ENCODE measurements at places on chromosomes 2 and 18. TPM values are rescaled to one million over a fixed set of nuclear protein-coding genes. Genes with fewer than 3 reads are reported as not detected.

DNA sequence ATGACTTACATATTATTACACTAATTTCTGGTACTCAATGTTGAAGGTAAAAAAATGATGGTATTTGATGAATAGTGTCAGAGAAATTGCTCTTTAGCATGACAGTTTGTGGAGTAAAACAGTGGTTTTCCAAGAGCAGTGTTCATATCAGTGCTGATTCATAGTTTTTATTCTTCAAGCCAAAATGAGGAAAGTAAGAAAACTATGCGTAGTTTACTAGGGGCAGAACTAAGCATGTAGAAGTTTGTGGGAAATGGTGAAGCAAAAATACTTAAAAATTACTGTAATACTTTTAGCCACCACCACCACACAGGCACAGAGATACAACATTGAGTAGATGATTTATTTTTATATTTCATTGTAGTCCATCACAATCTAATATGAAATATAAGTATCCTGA is 137.3 kb downstream of the ZNF804A start:
- DNase-seq = no peak

MRO gene
- total RNA-seq = not detected

- peak; percentile 50 for DNase-seq
These were observed 26.6 kb upstream of the NOTO start for GRCh38 chr2:73175663-73176204.

GRCh38 chr2:14756981-14757657 is 124.6 kb downstream of the LRATD1 start:
- DNase-seq = peak; percentile 85

DNA sequence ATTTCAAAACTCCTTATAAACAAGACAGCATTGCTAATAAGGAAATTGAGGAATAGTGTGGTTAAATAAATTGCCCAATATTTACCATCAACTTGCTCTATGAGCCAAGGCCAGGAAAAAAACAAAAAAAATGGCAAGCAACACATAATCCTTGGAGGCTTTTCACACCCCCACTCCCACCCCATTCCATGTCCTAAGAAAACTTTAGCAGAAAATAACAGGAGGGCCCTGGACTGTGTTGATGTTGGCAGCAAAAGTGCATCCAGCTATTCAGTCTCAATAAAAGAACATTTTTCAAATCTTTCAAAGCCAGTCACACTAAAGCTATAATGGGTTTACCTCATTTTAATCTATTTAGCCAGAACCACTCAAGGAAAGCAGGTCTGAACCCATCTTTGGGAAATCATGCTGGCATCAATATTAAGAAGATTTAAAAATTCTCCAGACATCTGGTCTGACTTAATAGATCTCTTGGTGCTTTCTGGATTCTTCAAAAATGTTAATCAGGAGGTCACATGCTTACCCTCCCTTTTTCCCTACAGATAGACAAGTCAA is 34.6 kb upstream of the STK17B start:
- no peak for DNase-seq

DNA sequence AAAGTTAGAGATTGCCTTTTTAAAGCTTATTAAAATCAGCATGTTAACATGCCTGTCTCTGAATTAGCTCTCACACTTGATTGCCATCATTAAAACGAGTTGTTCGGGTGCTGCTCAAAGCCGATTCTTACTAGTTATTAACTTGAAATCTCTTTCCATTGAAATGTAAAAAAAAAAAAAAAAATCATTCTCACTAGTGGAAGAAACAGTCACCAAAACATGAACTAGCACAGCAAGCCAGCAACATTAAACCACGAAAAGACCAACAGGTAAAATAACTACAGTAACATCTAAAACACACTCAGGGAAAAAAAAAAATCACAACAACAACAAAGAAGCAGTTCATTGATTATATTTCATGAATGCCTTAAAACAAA is 264.5 kb downstream of the MEIS1 start:
- DNase-seq = no peak

NIFK gene
- total RNA-seq = 45.4 TPM

GPAT2 gene
- total RNA-seq = not detected

MTX2 gene
- total RNA-seq = 29.8 TPM

- no peak for DNase-seq
These were observed 1452.2 kb upstream of the ACVR2A start for GRCh38 chr2:146392631-146393030.

DNA sequence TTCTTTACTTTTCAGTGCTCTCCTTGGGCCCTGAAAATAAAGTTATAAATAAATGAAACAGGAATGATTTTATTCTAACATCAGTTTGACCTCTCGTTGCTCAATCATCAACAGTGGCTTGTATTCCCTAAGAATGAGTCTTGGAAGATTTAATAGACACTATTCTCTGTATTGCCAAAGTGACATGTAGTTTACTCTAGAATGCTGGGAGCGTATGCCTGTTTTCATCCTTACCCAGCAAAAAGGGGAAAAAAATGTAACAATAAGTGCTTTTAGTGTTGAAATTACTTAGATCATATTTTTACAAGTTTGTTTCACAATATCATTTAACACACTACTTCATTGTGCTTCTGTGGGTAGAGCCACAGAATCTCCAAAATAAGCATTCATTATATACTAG is 240.6 kb upstream of the CWC22 start:
- no peak for DNase-seq

- DNase-seq = no peak
These were observed 44.8 kb downstream of the RMP24 start for GRCh38 chr18:36017232-36017631.

DNA sequence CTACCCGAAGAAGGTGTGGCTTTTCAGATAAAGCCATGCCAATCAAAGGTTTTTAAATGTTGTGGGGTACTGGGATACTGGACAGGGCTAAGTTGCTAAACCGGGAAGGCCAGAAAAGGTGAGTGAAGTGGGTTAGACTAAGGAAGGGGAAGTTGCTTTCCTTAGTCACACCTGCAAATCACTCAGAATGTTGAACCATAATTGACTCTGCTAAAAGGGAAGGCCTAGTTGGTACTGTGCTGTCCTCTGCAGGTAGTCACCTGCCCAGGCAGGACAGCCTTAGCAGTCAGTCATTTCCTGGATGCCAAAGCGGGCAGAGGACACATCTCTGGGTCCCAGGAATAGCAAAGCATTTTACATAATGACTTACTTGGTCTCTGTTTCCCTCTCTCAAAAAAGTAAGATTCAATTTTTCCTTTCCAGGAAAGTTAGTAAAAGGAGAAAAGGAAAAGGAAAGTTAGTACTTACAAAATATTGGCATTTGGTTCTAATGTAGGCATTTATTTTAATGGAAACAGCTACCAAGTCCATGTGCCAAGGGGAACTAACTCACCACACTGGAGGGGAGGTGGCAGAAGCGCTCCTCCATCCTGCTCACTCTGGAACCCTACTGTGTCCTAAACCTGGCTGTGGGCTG is 60.3 kb downstream of the RFTN2 start:
- no peak for DNase-seq

VWA3B gene
- total RNA-seq = not detected

GRCh38 chr2:59567151-59567550 is 986.3 kb downstream of the BCL11A start:
- DNase-seq = no peak

GLI2 gene
- total RNA-seq = 0.76 TPM

DNA sequence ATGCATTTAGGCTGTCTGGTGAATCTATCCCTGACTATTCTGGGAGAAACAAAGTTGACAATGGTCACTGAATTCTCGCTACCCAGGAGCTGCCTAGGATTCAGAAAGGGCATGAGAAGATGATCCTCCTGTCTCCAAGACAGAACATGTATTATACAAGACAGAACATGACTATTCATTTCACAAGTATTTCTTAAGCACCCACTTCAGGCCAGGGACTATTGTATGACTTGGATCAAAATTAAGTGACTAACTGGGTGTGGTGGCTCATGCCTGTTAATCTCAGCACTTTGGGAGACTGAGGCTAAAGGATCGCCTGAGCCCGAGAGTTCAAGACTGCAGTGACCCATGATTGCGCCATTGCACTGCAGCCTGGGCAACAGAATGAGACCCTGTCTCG is 235.8 kb upstream of the RAB12 start:
- no peak for DNase-seq

- DNase-seq = no peak
These were observed 61.7 kb downstream of the HS1BP3 start for GRCh38 chr2:20588918-20589871.

SERPINB13 gene
- not detected for total RNA-seq

SOX11 gene
- total RNA-seq = not detected

- peak; percentile 65 for DNase-seq
These were observed 28.9 kb upstream of the SEMA4C start for GRCh38 chr2:96898641-96899412.

ANKRD62 gene
- total RNA-seq = not detected

NT5DC4 gene
- total RNA-seq = not detected

RAD51AP2 gene
- total RNA-seq = not detected

IL1A gene
- 0.22 TPM for total RNA-seq

GRCh38 chr2:122480501-122481243 is 725.2 kb downstream of the TSN start:
- DNase-seq = no peak

DNA sequence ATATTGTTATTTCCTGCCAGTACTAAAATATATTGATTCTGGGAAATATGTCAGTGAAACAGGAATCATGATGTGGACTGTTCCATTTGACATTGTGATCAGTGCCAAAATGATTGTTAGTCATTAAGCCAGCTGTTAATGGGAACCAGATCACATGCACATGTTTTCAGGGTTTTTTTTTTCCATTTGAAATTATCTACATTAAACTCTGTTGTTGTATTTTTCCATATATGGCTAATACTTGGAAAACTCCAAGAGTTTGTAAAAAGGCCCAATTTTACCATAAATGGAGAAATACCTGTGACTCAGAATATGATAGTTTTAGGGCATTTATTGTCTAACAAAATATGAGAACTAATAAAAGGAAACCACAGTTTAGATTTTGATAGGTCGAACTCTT is 13.4 kb downstream of the ITGAV start:
- DNase-seq = peak; percentile 32

DNA sequence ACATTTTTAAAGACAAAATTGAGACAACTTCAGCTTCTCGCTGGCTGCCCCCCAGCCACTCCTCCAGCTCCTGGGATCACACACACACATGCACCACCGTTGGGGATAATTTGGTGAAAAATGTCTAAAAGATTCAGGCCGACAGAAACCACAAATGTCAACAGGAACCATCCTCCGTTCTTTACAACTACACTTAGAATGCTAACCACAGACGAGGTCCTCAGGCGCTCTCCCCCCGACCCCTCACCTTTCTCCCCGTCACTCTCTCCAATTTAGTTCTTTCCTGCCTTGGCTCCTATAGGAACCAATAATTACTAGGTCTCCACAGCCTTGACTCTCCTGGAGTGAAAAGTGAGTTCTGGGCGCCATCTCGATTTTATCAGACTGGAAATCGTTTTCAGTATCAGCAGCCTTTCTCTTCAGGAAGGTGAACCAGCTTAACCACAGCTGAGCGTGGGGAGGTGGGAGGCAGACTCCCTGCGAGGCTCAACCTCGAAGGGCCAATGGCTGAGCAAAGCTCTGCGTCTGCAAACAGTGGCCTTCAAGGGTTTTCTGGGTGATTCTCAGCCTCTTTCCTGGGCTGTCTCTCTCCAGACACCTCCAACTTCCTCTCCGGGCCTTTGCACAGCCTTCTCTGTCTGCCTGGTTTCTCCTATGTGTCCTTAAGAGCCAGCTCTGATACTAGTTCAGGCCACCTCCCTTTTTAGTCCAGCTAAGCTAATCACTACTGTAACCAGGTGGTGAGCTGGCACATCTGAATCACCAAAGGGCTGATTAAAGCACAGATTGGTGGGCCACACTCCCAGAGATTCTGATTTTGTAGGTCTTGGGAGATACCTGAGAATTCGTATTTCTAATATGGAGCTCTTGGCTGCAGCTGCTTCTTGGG is 115.7 kb upstream of the COPS8 start:
- no peak for DNase-seq

DNA sequence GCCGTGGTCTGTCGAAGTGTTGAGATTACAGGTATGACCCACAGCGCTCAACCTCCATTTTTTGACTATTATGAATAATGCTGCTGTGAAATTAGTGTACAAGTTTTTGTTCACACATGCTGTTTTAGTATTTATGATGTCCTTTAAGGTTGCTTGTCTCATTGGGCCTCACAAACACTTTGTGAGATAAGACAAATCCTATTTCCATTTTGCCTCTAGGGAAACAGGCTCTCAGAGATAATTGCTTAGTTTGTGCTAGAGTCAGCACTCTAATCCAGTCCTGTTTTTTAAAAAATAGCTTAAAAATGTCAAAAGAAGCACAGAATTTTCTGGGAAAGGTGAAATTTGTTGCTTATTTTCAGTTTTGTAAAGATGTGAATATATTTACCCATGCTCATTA is 43.3 kb upstream of the CUL3 start:
- DNase-seq = no peak

DNA sequence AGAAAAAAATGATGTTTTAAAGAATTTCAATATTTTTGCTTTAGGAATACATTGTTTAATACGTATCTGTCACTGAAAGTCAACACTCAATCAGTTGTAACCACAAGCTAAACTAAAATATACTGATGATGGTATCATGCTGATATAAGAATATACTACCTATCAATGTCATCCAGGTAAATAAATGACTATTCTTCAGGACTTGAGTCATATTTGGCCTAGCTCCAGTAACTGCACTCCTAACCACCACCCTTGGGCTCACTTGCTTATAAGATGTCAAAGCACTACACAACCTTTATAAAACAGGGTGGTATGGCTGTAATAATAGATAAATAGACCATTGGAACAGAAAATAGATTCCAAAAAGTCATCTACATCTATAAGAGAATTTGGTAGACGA is 48.8 kb downstream of the RND3 start:
- DNase-seq = peak; percentile 18

- no peak for DNase-seq
These were observed 111.1 kb upstream of the B3GNT2 start for GRCh38 chr2:62084801-62085200.

GRCh38 chr2:28658369-28658768 is 93.3 kb upstream of the PPP1CB start:
- peak; percentile 65 for DNase-seq

GRCh38 chr2:234308073-234308812 is 188.6 kb downstream of the ARL4C start:
- peak; percentile 87 for DNase-seq

DNA sequence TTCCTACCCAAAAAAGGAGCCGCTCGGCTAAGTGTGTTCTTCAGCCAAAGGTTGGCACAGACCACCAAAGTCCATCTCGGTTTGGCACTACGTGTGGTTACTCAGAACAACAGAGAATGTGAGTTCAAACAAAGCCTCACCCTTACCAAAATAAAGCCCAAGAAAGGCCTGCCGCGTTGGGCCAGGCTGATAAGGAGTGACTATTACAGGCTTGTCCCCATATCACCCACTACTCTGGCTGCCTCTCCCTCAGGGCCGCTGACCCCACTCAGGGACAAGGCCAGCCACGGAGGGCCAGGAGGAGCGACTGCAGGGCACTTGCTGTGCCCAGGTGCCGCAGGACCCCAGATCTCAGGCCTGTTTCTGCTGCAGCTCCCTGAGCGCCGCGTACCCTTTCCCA is 13.8 kb downstream of the HS1BP3 start:
- peak; percentile 22 for DNase-seq

DNA sequence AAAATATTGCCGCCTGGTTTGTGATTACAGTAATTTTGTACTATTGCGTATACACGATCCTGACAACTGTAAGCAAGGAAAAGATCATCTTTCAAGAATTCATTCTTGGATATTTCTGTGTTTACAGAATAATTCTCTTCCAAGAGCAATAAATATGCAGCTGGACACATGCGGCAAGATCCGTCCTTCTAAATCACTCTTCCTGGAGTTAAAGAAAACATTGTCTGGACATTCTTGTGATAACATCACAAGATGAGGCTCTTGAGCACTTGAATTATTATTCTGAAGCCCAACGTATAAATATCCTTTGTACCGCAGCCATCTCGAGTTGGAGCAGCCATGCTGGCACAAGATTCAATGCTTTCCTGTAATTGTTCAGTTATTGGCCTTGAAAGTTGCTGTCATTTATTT is 9.9 kb downstream of the FHL2 start:
- DNase-seq = peak; percentile 90
